ENCODE measurements at places on chromosomes 1 and 21.

- DNase-seq, result peak; percentile 7
Observed at GRCh38 chr1:117561551-117561950, 44.3 kb upstream of the TENT5C start.

DNA sequence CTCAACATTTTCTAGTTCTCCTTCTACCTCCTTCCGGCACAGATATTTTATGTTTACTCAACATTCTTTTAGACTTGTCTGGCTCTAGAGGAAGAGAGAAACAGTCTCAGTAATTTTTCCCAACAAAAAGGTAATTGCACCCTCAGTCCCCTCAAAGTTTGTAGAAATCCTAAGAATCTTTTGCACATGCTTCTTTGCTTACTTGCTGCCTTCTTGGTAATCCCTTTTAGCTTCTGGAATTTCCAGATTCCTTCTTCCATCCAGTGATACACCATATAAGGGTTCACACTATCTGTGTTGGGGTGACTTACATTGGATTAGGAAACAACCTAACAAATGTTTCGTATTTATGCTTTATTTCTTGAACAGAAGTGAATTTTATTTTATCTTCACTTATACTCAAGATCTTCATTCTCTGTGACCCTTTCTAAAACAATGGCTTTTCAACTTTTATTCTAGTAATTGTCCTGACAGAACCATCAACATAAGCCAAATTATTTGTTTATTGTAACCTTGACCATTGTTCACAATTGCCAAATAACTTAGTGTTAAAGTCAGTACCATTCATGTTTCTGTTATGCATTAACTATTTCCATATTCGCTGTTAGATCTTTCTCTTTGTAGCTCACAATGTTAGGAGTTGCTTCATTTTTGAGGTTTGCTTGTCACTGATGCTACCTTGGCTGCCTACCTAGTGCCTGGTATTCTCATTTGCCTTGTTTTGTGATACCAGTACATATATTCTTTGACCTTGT is 238.1 kb downstream of the HMCN1 start:
- no peak for DNase-seq

GRCh38 chr1:214823311-214824117 is 220.5 kb downstream of the CENPF start:
- DNase-seq, result no peak

DNA sequence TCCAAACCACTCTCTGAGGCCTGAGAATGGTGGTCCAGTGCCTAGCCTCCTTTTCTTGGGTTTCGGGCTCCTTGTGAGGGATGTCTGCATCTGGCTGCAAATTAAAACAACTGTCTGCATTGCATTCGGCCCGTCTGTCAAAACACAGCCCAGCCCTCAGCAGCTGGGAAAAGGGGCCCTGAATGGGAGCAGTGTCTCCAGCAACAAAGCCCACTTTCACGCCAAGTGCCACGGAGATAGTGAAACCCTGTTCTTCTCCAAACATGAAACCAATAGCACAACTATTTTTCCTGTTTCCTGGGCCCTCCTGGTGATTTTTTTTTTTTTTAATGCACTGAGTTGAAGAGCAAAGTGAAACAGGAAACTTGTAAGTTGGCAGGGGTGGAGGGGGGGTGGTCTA is 138.4 kb downstream of the PLXNA2 start:
- no peak for DNase-seq

DNA sequence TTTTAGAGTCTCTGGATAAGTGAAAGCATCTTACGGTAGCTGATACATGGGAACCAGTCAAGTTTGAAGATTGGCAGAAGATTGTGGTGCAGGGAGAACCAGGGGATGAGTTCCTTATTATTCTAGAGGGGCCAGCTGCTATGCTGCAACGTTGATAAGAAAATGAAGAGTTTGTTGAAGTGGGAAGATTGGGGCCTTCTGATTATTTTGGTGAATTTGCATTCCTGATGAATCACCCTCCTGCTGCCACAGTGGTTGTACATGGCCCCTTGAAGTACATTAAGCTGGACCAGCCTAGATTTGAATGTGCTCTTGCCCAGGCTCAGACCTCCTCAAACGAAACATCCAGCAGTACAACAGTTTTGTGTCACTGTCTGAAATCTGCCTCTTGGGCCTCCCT is 45.9 kb downstream of the BTBD8 start:
- DNase-seq, result no peak

DNA sequence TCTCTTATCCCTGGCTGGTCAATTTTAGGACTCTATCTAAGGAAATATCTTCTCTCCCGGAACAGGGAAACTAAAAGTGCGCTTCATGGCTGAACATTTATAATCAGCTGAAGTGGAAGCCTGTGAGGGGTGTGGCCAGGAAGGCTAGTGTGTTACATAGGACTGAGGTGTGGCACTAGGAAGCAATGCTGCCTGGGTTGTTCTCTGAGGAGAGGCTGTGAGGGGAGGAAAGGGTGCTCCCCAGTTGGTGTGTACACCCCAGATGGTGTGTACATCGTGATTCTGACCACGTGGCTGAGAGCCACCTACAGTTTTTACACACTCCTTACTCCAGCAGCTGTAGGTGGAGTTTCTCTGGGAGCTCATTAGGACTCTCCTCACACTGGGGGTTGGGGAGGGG is 16.3 kb downstream of the NTPCR start:
- no peak for DNase-seq

GRCh38 chr1:68359045-68359444 is 90.7 kb downstream of the RPE65 start:
- no peak for DNase-seq

GRCh38 chr1:205285381-205286101 is 36.0 kb downstream of the NUAK2 start:
- DNase-seq, result no peak

- DNase-seq, result no peak
Observed at GRCh38 chr1:209850342-209850979, 22.7 kb downstream of the UTP25 start.

DNA sequence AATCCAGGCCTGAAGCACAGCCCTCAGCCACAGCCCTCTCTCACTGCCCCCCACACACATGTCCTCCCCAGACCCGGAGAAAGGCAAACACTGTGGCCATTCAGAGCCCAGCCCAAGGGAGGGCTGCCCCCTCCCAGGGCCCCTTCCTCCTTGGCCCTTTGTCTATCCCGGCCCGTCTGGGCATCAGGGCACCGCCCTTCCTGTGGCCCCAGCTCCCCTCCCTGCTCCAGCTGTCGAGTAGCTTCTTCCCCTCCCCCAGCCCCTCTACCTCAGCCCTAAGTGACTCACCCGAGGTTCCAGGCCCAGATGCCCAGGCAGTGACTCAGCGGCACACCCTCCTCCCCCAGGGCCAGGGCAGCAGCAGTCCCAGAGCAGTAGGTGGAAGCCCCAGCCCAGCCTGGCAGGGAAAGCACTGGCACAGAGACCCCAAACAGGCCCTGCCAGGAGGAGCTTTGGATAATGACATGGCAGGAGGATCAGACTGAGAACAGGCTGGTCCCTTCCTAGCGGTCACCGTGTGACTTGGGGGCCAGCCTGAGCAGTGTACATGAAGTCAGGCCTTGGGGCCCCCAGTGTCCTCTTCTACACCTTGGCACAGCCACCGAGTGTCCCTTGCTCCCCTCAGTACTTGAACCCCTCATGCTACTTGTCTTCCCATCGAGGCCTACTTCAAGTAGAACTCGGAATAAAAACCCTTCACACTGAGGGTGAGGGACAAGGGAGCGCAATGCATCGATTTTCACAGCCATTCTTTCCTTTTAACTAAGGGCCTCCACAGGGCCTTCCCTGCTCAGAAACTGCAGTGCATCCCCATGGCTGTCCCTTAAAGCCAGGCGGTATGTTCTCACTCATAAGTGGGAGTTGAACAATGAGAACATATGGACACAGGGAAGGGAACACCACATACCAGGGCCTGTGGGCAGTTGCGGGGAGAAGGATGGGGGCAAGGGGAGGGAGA is 1.0 kb upstream of the S100A2 start:
- peak; percentile 41 for DNase-seq

DNA sequence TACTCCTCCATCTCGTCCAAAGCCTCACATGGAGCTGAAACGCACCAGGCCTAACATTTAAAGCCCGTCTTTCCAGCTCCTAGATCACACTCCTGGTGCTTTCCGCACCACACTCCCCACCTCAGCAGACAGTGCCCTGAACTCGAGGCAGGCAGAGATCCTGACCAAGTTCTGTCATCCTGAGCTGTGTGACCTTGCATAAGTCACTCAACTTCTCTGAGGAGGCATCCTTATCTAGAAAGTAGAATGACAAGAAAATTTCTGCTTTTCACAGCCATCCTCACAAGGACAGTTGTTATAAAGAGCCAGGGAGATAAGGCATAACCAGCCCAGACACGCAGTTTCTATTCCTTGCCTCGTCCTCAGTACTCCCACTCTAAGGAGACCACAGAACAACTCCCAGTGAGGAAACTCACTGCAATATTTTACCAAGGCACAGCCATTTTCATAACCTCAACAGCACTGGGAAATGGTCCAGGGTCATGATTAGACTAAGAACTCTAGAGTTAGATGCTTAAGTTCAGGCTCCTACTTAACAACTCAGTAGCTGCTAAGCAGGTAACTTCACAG is 3.1 kb downstream of the LRP8 start:
- no peak for DNase-seq

DNA sequence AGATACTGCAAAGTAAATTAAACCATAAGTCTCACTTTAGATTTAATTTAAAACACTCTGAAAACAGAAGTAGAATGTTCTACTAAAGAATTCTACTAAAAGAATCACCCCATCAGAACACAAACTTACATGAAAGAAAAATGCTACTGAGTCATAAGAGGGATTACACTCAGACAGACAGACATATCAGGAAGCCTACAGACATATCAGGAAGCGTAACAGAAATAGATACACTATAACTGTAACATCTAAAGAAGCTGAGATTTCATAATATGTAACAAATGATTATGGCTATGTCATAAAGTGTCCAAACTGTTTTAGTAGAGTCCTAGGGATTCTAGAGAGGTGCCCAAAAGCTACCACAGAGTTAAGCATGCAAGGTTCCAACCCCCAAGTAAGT is 23.9 kb downstream of the FOXJ3 start:
- no peak for DNase-seq

- DNase-seq, result no peak
Observed at GRCh38 chr1:87338566-87338965, 9.9 kb downstream of the LMO4 start.

- no peak for DNase-seq
Observed at GRCh38 chr1:200671235-200671786, 1.6 kb upstream of the DDX59 start.

- DNase-seq, result no peak
Observed at GRCh38 chr1:20366056-20366462, 75.4 kb downstream of the VWA5B1 start.

DNA sequence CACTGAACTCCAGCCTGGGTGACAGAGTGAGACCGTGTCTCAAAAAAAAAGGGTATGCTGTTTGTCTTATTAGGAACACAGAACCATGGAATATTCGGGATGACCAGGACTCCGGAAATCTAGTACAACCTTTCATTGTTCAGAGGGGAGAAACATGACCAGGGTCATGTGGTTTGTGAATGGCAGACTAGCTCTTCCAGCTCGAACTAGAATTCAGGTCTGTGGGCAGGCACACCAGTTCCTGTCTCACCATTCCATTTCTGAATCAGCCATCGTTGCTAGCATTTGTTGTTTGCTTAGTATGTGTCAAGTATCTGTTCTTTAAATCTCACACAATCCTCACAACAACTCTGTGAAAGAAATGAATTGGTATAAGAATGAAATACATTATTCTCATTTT is 50.9 kb downstream of the MDM4 start:
- no peak for DNase-seq

- no peak for DNase-seq
Observed at GRCh38 chr1:209766051-209766450, 10.2 kb downstream of the TRAF3IP3 start.

- DNase-seq, result no peak
Observed at GRCh38 chr1:26696119-26696653, 371 bp downstream of the ARID1A start.

DNA sequence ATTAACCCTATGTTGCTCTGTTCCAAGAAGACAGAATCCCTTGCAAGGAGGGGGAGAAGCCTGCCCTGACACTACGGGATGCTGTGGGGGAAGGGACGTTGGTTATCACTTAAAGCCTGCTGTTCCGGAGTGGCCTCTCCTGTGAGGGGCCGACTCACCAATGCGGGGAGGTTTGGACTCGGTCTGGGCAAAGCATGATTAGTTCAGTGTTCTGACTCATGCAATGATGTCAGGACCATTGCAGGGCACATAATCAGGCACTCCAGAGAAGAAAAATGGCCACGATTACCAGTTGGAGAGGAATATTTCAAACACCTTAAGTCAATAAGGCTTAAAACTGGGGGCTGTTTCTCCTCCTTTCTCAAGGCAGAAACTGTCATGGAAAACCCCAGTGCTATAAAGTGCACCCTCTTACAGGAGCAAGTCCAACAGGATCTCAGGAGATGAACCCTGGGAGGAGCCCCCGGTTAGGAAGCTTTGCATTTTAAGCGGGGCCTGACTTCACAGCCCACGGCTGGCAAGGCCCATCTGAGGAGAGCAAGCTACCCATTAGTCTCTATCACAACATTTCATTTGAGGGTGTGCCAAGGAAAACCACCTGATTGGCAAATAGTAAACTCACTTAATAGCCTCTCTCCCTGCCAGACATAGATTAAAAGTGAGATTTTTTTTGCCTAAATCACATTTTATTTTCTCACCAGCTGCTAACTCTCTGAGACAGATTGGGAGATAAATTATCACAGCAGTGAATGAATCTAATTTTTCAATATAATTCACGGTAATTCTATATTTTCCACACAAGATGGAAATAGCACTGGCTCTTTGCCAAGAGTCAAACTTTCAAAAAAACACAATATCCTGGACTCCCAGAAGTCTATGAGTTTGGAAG is 202.5 kb downstream of the C1orf94 start:
- no peak for DNase-seq

- DNase-seq, result no peak
Observed at GRCh38 chr21:16363518-16363917, 633.7 kb downstream of the USP25 start.

GRCh38 chr1:87061742-87062156 is 147.3 kb downstream of the HS2ST1 start:
- DNase-seq, result no peak

- no peak for DNase-seq
Observed at GRCh38 chr1:23622284-23622683, 63.0 kb upstream of the ID3 start.

DNA sequence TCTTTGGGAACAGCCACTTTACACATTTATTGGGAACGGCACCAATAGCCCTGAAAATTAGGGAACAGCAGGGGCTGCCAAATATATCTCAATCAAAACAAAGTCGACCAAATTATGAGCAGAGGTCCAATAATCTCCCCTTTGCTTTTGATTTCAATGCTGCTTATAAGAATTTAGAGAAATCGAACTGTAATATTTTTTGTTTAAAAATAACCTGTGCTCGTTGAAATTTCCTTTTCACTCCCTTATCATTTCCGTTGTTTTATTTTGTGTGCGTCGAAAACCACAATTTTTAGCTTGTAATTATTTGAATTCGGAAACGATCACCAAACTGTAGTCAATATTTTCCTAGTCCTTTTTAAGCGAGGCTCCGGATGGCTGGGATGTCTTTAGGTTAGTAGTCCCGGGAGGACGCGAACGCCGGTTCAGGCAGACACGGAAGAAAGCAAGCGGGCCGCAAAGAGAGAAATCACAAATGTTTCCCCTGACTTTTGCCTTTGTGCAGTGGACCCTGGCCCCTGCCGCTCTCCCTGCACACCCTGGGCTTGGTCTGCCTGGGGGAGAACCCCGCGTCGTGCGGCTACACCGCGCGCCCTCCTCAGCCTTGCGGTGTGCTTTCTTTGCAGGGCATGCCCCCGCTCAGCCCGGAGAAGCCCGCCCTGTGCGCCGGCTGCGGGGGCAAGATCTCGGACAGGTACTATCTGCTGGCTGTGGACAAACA is 2.3 kb downstream of the LHX9 start:
- DNase-seq, result no peak

- DNase-seq, result peak; percentile 67
Observed at GRCh38 chr1:58699011-58699762, 675 bp downstream of the MYSM1 start.

- DNase-seq, result no peak
Observed at GRCh38 chr1:218572050-218572449, 226.9 kb downstream of the TGFB2 start.

All from NCI-H2029 treated with DMSO at 0.1 percent for 48 hours (cell line).